HS-27A (cell line): ENCODE measurements at places on chromosomes 7 and 10.

DNA sequence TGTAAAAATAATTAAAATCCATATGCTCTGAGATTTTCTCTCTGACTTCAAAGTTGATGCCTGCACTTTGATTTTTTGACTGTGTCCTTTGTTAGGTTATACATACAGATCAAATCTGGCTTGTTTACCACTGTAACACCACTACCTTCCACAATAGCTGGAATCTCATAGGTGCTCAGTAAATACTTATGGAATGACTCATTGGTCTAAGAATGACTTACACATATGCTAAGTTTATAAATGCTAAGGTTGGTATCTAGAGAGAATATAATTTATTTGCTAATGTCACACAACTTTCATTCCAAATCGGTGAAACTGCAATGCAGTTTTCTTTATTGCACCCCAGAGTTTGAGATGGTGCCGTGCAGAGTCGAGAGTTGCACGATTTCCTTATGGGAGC, 578.5 kb downstream of the SH2D4B start:
- no peak for DNase-seq

- DNase-seq: no peak
Measured at GRCh38 chr7:111108000-111108399, 17.1 kb downstream of the LRRN3 start.

- DNase-seq: no peak
Measured at GRCh38 chr7:150986556-150986955, 4.3 kb upstream of the NOS3 start.

GRCh38 chr10:88150339-88150738, 286.9 kb downstream of the PTEN start:
- DNase-seq: peak; percentile 59

DNA sequence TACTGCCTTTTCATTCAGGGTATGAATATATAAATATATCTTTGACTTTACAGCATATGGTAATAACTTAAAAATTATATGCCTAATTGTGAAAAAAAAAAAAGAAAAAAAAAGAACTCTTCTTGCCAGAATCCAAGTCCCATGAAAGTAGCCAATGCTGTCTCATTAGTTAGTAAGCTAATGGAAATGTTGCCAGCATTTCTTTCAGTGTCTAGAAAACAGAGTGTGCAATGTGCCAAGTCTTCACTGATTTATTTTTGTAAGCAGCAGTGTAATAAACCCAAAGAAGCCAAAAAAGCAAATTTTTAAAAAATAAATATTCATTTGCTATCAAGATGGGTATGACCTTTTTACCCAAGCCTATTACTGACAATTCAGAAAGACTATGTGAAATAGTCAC, 31.1 kb upstream of the LRRN3 start:
- no peak for DNase-seq

DNA sequence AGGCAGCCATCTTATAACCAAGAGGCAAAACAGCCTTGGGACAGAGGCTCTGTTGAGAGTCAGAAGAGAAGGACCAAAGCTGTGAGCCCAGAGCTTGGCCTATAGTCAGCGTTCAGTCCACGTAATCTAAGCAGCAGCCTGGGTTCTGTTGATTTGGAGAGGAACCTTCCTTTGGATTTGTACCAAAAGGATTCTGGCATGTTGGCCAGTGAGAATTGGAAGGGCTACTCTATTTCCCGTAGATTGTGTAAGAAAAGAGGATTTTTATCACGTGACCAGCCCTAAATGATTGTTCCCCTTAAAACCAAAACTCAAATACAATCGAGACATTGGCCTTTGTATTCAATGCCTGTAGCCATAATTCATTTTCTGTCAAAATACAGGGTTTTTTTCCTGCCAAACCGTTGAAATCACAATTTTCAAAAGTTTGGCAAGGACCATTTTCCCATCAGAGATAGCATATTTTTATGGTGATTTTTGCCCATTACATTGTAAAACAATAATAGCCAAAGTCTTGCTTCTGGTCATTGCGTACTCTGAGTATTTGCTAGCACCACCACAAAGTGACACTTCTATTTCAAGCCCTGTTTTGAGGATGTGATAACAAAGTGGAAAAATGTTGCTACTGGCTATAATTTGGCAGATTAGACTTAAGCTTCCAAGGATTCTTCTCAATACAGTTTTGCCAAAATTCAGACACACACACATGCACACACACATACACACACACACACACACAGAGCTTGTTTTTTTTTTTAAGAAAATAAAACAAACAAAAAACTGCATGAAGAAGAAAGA, 23.1 kb upstream of the BMPER start:
- no peak for DNase-seq

DNA sequence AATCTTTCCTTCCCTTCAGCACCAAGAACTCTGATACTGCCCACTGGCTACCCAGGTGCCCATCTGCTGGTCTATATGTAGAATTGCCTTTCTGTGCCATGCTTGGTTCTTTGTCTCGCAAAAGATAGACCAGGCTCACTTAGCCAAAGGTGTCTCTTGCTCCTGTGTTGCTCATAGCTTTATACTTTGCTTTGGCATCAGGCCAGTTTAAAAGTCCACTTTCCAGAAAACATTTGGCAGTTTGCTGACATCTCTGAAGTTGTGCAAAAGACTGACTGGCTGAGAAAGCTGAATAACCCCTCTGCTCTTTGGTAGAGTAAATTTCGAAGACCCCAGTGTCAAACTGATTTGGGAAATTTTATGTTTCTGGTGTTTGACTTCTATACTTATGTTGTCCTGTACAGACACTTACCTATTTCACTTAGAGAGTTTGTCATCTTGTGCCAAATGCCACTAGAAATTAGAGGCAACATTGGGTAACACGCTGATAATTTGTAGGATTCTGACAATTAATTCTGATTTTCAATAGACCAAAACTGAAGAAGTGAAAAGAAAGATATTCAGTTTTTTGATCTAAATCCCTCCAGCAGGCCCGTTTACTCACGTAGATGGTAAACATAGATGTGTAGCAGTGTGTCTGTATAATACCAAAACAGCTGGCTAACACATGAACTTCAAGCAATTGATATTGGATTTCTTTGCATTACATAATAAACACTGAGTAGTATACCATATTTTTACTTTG, 91.1 kb downstream of the CPED1 start:
- DNase-seq: no peak

- no peak for DNase-seq
Measured at GRCh38 chr10:132133449-132134240, 53.1 kb upstream of the DPYSL4 start.

- no peak for DNase-seq
Measured at GRCh38 chr7:55026867-55027490, 8.2 kb downstream of the EGFR start.

DNA sequence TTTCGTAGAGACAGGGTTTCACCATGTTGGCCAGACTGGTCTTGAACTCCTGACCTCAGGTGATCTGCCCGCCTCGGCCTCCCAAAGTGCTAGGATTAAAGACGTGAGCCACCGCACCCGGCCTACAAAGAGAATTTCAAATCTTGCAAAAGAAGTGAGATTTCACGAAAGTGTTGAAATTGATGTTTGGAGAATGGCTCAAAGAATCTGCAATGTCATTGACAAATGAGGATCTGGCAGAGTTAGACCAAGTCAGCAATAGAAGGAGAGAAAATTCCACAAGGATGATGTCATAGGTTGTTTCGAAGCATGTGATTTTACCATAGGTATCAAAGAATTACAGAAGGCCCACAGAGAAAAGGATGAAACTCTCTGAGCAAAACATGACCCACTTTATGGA, 71.7 kb downstream of the LYZL2 start:
- no peak for DNase-seq

GRCh38 chr7:100394077-100394476, 20.8 kb downstream of the PILRA start:
- no peak for DNase-seq

DNA sequence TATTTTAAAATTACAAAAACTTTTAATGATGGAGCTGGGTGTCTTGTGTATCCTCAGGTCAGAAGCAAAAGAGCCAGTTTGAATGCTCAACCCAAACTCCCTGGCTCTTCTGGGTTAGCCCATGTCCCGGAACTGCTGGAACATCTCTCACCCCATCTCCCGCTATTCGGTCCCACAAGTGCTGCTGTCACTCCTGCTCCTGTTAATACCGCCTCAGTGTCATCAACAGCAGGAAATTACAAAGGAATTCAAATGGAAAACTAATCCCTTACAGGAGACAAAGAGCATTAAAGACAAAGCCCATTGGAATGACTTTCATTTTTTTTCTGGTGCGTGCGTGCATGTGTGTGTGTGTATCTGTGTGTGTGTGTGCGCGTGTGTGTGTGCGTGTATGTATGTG, 112.0 kb upstream of the C7orf33 start:
- DNase-seq: no peak

DNA sequence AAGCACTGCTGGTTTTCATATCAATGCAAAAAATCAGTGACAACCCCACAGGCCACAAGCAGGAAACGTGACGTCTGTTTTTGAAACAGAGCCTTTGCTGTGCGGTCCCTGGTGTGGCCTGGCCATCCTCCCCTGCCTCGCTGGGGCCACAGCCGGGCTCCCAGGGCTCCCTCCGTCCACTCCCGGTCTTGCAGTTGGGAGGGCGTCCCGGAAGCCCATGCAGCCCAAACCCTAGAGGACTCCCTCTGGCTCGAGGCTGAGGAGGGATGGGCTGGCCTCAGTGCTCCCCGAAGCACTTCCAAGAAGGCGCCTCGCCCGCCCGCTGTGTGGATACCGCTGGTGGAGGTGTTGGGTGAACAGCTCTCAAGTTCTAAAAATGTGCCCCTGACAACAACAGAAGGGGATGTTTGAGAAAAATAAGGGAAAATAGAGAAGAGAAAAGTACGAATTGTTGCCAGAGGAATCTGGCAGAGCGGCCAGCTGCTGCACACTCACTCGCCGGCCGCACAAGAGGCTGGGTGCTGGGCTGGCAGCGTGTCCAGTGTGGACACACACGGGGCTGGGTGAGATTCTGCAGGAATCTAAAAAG, 73.5 kb downstream of the ZRANB1 start:
- no peak for DNase-seq

DNA sequence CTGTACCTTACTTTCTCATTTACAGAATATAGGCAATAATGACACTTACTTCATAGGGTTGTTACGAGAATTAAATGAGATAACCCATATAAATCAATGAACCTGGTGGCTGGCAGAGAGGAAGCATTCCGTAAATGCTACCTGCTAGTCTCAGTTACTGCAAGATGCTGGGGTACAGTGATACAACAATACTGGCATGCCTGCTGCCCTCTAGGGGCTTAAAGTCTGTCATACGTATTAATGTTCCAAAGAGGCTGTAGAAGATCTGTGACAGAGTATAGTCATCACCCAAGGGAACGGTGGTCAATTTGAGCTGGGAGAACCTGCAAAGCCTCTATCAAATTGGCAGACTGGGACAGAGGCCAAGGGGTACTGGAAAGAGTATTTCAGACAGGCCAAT, 421.5 kb downstream of the GPAM start:
- no peak for DNase-seq

DNA sequence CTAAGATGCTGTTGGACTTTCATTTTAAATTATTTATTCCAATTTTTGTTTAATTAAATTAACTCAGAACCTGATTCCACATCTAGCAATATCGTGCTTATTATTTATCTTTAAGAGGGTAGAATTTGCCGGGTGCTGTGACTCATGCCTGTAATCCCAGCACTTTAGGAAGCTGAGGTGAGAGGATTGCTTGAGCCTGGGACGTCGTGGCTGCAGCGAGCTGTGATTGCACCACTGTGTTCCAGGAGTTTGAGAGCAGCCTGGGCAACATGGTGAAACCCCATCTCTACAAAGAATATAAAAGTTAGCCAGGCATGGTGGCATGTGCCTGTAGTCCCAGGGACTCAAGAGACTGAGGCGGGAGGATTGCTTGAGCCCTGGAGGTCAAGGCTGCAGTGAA, 47.8 kb downstream of the ZFAND4 start:
- no peak for DNase-seq

DNA sequence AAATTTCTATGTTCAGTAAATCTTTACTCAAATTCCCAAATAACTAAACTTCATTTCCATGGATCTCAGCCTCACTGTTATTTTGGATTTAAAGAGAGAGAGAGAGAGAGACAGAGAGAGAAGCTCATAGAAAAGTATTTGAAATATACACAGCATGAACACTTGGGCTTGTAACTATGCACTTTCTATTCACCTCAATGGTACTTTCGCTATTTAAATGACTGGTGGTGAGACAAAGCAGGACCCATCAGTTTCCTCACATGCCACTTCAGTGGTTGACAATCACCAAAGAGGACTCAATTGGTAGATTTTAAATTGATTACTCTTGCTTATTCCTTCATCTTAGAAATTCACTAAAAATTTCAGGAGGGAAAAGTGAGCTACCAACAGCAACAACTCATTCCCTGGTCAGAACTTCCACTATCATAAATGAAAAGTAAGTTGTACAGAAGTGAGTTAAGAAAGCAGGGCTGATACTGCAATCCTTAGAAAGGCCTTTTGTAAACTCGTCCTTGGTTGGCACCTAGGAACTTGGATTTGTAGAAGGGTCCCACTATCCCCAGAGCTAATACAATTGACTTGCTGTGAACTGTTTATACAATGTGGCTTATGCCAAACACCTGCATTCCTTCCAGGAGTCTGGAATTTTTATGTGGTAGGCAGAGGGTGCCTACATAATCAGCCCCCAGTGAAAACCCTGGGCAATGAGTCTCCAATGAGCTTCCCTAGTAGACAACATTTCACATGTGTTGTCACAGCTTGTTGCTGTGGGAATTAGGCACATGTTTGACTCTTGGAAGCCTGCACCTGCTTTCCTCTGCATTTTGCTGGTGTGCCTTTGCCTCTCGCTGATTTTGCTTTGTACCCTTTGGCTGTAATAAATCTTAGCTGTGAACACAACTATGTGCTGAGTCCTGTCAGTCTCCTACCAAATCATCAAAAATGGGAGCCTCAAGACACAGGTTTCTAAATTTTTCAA, 10.8 kb downstream of the ERLIN1 start:
- no peak for DNase-seq

DNA sequence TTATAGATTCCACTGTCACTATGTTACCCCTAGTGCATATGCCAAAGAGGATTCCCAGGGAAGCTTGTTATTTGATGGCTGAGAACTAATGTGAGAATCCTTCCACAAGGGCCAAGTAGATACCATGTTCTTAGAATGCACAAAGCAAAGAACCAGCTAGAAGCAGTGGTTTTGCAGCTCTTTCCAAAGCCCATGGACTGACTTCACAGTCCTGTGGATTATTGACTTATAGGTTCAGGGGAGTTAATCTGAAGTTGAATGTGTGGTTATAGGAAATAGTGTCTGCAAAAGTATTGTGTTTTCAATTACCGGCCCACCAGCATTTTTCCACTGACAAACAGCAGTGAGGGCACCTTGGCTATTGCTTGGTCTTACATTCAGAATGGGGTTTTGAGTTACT, 28.2 kb downstream of the TIMM23 start:
- DNase-seq: no peak

DNA sequence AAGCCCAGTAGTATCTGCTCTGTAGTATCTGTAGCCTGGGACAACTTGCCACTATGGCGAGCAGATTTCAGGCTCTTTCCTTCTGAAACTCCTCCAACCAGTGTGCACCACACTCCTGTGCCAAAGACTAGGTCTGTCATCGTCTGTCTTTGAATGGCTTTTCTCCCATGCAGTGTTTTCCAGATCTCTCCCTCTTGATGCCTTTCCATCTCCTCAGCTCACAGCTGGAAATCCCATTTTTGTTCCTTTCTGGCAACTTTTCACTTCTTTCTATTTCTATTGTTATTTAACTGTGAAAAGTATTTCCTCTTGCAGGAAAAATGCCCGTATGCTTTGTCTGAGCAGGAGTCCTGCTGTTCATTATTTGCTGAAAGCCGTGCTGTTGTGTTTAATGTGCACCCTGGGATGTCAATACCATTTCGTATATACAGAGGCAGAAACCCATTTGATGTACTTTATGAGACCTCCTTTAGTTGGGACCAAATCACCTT, 373.7 kb downstream of the PHTF2 start:
- no peak for DNase-seq
